ENCODE measurements at places on chromosomes 7 and 10.

- no peak for DNase-seq
Measured at GRCh38 chr7:34177476-34177875, 272.1 kb downstream of the BMPER start.

DNA sequence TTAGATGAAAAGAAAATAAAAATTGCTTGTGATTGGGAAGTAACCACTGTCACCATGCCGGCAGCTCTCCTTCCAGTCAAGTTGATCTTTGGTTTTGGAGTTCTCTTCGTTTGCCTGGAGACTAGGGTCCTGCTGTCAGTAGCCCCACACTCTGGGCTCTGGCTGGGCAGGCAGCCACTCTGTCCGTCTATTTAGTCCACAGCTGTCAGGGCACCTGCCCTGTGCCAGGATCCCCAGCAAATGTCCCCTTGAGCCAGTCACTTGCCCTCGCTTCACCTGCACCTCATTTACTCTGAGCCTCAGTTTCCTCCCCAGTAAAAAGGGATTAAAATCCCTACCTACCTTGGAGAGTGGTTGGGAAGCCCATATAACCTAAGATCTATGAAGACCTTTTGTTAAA, 55.5 kb downstream of the PAX2 start:
- DNase-seq = no peak

GRCh38 chr7:37714606-37715005, 31.0 kb downstream of the GPR141 start:
- DNase-seq = no peak

GRCh38 chr7:89761173-89761572, 393.1 kb upstream of the STEAP1 start:
- DNase-seq = no peak

GRCh38 chr7:85587785-85588184, 400.9 kb upstream of the SEMA3D start:
- no peak for DNase-seq

Measured in stimulated activated effector memory CD8-positive, alpha-beta T cell treated with anti-CD3 and anti-CD28 coated beads, Interleukin-12 subunit alpha, Interleukin-12 subunit beta, amount 100 ng/mL, for 72 hours (primary cell).